ENCODE measurements at places on chromosomes 13 and 19.
A peak's percentile ranks its signal among the peaks of the same experiment; 100 is the strongest.

GRCh38 chr19:45324349-45324907 lies 1.8 kb upstream of the CKM start:
- no peak for DNase-seq

DNA sequence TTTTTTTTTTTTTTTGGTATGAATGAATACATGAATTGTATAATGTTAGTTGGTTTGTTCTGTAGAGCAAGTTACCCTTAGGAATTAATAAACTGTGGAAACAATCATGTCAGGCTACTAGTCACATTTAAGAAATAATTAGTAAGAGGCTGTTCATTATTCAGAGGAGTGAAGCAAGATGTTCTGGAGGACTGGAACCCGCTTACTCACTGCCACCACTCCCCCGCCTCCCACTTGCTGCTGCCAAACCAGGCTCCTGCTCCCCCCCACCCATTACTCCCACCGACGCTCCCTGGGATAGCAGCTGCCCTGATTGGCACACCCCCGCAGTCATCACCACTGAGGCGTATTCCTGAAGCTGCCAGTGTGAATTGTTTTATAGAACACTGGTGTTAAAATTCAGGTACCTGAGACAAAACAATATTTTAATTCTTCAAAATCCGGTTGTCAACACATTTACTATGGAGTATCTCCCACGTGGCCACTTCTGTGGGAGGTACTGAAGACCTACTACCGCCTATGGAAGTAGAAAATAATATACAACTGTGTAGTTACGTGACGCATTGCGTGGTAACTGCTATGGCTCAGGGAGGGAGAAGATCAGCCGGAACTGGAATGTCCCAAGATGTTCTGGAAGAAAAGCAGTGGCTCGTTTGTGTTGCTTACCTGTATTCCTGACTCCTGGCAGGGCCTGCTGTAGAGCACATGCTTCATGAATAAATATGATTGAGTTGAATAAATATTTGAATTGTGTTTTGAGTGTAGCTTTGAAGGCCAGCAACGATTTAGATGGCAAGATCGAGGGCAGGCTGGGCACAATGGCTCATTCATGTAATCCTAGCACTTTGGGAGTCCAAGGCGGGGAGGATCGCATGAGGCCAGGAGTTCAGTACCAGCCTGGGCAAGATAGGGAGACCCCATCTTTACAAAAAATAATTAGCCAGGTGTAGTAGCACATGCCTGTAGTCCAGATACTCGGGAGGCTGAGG lies 1.7 kb downstream of the DPY19L3 start:
- DNase-seq = peak; percentile 37

DNA sequence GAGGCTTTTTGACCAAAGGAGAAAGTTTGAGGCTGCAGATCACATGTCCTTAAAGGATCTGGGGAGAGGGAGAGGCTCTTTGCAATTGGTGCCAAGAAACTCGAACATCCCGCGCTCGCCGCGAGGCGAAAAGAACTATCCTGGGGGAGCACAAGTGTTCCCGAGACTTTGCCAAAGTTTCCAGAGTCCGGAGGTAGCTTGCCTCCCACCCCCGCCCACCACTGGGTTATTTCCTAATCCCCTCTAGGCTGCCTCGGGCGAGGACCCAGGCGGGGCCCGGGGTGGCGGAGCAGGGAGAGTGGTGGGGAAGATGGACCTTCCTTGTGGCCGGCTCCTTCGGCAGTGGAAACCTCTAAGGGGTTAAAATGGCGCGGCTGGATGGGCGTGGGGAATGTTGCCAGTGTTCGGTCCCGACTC lies 114.5 kb downstream of the KCNRG start:
- DNase-seq = peak; percentile 21

DNA sequence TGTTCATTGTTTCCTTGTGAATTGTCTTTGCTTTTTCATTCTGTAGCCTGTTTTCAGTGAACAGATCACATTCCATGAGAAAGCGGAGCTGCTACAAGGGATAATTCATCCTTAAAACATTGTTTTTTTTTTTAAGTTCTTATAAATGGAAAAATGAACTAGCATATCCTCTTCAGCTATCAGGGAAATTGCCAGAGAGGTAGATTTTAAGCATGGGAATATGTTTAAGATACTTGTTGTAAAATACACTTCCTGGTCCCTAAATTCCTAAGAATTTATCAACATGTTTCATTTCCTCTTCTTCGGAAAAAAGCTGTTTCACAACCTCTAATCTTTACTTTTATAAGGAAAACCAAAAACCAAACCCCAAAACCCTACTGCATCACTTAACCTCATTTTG lies 238.0 kb downstream of the POSTN start:
- DNase-seq = no peak

DNA sequence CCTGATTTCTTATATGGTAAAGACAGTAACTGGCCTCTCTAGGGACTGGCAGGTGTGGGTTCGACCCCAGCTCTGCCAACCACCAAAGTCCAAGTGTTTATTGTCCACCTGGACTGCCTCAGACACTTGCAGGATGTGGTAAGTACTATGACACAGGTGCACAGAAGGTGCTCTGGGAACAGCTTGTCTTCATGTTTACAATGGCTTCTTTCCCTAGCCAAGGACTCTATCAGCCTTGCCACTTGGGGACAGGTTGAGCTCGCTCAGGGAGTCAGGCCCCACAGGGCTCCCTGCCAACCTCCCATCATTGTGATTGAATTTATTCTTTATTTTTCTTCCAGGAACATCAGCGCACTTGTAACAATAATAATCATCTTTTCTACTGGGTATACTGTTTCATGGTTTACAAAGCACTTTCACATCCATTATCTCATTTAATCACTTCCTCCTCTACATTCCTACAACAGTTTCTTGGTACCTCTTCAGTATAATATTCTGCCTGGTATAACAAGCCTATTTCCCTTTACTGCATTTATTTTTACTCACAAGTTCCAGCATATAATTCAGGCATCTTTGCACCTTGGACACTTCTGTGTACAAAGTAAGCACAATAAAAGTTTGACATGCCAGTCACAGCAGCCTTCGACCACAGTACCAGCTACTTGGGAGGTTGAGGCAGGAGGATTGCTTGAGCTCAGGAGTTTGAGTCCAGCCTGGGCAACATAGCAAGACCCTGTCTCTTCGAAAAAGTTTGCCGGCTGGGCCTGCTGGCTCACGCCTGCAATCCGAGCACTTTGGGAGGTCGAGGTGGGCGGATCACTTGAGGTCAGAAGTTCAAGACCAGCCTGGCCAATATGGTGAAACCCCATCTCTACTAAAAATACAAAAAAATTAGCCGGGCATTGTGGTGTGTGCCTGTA lies 24.2 kb upstream of the GATAD2A start:
- DNase-seq = peak; percentile 36

- DNase-seq = no peak
Measured at GRCh38 chr19:32203161-32203560, 142.2 kb upstream of the ZNF507 start.

All from suppressor macrophage (primary cell).